ENCODE measurements at places on chromosomes 4 and X.

GRCh38 chr4:41967392-41967791 lies 14.2 kb upstream of the DCAF4L1 start:
- DNase-seq: no peak

DNA sequence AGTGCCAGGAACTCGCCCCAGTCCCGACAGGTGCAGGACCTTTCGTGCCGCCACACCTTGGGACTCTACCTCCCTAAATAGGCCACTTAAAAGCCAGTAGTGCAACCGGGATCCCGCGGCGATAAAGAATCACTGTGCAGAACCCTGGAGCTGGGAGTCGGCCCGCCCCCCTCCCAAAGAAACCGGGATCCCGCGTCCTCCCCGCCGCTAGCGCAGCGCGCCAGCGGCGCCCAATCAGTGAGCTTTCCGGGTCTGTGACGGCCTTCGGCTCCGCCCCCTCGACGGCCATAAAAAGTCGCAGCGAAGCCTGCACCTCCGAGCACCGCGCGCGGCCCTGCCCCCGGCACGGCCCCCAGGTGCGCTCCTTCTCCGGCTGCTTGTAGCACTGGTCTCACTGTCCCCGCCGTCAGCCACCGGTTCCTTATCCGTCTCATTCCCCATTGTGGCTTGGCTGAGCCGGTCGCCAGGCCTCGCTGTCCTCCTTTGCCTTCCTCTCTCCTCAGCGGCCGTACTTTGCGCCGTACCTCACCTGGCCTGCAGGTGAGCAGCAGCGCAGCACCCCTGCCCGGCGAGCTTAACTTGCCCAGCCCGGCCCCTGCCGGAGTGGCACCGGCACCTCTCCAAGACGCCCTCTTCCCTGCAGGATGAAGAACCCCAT lies at the start of gene LRAT:
Gene LRAT (plus strand): TSS at position 318 of the 658 bp plus-strand sequence. CDS start 327 bp downstream, at position 645.
- DNase-seq: peak; percentile 13

DNA sequence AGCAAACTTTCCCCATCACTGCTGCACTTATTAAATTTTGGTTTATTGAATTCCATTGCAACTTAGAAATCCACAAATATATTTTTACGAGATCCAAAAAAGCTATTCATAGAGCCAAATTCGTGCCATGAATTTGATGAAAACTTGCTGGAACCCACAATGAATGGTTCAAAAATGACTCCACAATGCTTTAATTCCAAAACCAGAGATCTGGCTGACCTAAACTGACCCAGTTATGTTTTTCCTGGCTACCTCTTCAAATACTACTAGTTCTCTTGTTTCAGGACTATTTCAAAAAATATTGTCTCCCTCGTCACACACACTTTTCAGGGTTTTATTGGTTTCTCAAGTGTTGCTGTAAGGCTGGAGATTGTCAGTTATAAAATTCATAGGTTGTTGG lies 474.8 kb downstream of the PDGFC start:
- DNase-seq: no peak

DNA sequence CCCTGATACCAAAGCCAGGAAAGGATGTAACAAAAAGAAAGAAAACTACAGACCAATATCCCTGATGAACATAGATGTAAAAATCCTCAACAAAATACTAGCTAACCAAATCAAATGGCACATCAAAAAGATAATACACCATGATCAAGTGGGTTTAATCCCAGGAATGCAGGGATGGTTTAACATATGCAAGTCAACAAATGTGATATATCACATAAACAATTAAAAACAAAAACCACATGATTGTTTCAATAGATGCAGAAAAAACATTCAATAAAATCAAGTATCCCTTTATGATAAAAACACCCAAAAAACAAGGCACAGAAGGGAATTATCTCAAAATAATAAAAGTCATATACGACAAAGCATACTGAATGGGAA lies 31.5 kb downstream of the ELF2 start:
- DNase-seq: no peak

DNA sequence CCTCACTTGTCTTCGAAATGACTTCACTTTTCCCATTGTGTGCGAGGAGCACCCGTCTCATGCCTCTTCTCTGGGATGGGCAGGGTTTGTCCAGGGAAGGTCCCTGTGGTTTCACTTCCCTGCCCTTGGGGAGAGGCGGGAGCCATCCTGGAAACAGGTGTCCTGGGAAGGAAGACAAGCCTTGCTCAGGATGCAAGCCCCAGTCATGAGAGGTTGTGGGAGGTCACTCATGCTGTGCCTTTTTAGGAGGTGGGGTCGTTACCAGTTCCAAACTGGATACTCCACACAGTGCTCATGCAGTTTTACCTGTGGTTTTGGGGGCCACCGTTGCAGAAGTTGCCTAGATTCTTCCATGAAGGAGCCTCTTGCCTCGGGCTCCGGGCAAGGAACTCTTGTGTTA lies 3.8 kb downstream of the RGS12 start:
- DNase-seq: no peak

GRCh38 chr4:128958194-128958593 lies 135.1 kb downstream of the SCLT1 start:
- DNase-seq: no peak

- DNase-seq: no peak
These were observed 475.0 kb upstream of the PCDH7 start for GRCh38 chr4:30245140-30245539.
